ENCODE measurements at places on chromosomes 2 and 18.

- no peak for ATAC-seq
Measured at GRCh38 chr2:119438128-119438656, 6.5 kb downstream of the TMEM37 start.

- ATAC-seq: no peak
Measured at GRCh38 chr2:31877008-31877407, 133.8 kb downstream of the MEMO1 start.

DNA sequence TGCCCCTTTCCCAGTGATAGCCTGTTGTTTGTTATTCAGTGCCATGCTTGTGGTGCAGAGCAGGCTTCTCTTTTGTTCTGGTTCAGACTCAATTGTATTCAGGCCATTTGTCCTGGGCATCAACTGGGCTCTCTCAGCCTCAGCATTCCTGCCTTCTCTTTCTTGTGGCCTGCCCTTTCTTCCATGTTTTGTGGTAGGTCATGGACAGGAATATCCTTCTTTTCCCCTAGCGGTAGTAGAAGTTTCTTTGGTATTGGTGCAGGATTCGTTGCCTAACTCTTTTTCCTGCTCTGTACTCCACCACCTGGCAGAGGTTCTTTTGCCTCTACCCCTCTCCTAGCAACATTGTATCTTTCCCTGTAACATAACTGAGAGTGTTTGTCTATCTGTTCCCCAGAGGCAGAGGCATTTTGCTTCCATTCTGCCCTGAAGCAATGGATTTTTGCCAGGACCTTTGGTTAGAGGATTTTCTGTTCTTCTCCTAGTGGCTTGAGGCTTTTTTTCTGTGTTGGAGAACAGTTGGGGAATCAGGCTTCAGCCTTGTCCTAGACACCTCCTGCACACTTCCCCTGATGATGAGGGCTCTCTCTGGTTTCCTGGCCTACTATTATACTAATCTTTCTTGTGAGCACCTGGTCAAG lies 68.5 kb downstream of the NCOA1 start:
- ATAC-seq: peak; percentile 44

DNA sequence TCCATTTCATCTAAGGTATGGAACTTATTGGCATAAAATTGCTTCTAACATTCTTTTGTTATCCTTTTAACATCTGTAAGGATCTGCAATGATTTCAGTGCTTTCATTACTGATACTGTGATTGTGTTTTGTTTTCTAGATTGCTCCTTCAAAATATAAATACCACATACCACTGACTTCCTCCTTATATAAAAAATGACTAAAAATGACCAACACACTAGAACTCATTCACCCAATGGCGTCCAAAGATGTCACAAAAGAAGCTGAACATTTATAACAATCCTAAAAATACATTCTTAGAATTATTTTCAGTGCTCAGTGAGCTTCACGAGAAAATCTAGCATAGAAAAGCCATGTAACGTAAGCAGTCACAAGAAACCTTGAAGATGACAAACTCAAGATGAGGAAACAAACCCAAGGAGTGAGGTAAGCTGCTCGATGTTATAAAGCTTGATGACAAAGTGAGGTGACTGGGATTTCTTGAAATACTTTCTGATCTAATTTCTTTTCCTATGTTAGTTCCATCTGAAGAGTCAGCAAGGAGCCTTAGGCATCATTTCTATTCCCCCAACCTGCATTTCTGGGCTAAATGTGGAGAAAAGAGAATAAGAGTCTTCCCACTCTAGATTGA lies 42.6 kb downstream of the PNO1 start:
- ATAC-seq: no peak

DNA sequence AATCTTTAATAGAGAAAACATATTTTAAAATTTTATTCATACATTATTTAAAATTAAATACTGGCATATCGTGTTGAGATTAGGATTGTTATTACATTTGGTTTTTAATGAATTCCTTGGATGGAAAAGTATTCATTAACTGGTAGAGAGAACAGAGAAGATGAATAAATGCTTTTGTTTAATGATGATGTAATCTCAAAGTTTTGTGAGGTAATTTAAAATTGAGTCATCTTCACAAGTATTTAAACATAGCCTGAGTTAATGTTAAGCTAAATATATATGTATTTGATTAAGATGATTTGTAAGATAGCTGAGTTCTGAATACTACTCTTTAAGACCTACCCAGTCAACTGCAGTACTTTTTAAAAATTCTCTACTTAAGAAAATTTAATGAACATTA lies 713.4 kb upstream of the VRK2 start:
- ATAC-seq: no peak

GRCh38 chr2:127508631-127509034 lies 17.7 kb downstream of the IWS1 start:
- ATAC-seq: peak; percentile 98

DNA sequence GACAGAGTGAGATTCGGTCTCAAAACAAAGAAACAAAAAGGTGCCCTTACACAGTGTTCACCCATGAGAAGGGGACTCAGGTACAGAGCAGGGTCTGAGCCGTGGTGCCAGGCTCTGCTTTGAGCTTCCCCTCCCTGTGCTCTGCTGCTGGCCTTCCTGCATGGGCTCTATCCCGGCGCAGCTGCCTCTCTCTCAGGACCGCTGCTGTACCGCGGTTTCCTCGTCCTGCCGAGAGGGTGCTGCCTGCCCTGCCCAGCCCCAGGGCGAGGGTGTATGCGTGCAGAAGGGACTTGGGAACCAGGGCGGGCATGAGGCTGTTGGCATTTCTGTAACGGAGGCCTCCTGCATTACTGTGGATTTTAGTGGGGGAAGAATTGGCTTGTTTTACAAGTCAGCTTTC lies 30.1 kb downstream of the SH3RF3 start:
- ATAC-seq: no peak

DNA sequence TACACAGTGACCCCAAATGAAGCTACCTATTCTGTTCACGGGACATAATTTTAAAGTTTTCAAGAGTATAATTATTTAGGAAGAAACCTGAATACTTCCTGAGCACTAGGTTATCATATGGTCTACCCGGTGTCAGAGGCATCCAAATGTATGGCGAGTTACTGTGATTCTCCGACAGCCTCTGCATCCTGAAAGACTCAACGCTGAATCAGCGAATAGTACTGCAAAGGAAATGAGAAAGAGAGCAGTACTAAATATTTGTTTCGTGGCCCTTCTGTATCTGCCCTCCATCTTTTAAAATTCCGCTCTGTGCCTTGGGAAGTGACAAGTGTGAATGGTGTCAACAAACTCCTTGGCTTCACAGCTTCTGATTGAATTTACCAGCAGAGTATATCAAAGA lies 358.0 kb upstream of the ZEB2 start:
- no peak for ATAC-seq

GRCh38 chr2:205500065-205500464 lies 182.2 kb upstream of the NRP2 start:
- ATAC-seq: no peak

DNA sequence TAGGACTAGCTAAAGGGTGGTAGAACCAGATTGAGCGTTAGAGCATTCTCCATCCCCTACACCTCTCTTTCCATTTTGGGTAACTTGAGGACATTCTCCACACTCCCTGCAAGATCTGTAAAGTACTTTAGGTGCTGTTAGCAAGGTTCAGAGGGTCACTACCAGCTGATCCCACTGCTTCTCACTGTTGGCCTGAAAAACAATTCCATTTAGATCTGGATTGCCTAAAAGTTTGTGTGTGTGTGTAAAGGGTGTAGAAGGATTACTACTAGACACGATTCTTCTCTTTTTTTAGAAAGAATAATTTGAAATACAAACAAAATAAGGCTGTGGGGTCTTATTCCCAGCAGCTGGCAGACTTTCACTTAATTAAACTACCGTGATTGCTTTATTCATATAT lies 95.1 kb upstream of the TMEM178A start:
- ATAC-seq: no peak

DNA sequence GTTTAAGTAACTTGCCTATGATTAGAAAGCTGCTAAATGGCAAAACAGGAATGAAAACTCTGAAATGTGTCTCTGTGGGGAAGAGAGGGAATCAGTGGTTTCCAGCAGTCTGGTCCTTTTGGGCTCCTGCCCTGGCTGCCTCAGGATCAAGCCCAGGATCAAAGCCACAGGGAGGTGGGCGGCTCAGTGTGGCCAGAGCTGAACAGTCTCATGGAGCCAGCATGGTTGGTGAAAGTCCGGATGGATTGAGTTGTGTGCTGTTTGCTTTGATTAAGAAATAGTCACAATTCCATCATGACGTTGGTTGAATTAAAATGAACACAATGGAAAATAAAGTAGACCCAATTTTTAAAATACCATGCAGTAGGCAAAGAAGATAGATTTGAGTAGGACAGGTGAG lies 344.2 kb downstream of the LPIN1 start:
- no peak for ATAC-seq

GRCh38 chr2:29580223-29580622 lies 341.2 kb downstream of the ALK start:
- no peak for ATAC-seq

GRCh38 chr2:85329181-85329651 lies 1.4 kb upstream of the TGOLN2 start:
- no peak for ATAC-seq

DNA sequence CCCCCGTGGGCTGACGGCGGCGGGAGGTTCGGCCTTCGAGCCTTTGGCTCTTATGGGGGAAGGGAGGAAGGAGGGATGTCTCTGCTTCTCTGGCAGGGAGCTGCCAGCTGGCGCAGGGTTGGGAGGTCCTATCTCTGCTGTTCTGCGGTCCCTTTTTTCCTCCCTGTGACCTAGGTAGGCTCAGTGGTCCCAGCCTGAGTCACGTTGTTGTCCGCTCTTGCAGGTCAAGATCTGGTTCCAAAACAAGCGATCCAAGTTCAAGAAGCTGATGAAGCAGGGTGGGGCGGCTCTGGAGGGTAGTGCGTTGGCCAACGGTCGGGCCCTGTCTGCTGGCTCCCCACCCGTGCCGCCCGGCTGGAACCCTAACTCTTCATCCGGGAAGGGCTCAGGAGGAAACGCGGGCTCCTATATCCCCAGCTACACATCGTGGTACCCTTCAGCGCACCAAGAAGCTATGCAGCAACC lies 2.5 kb downstream of the DLX1 start:
- no peak for ATAC-seq

- ATAC-seq: no peak
Measured at GRCh38 chr2:157468931-157469708, 25.2 kb upstream of the CYTIP start.

DNA sequence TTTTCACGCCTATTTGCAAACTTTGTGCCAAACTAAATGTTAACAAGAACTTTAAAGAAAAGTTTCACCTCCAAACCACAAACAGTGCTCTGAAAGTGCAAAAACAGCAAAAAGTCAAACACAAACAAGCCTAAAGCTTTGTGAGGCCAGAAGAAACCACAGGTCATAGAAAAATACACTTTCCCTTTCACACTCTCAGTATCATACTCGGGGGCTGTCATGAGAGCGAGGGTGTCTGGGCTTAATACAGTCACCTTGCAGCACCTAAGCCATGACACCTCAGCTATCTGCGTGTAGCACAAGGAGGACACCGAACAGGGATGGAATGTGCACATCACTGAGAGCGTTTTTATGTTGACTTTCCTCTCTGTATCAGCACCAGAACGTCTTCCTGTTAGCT lies 26.6 kb upstream of the SEH1L start:
- no peak for ATAC-seq

GRCh38 chr2:100483895-100484294 lies 13.6 kb downstream of the NMS start:
- ATAC-seq: no peak

DNA sequence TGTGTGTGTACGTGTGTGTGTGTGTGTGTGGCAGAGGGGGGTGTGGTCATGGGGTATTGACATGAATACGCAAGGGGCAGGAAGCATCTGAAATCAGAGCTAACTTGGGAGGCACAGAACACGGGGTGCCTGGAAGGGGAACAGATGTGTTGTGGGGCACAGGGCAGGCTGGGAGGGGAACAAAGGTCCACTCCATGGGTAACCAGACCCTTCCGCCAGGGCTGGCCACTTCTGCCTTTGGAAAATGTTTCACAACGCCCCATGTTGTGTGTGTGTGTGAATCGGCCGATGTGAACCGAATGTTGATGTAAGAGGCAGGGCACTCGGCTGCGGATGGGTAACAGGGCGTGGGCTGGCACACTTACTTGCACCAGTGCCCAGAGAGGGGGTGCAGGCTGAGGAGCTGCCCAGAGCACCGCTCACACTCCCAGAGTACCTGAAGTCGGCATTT lies at the start of gene SLC11A1:
SLC11A1 (plus strand) TSS at position 358 of the 451 bp plus-strand sequence. CDS start 96 bp downstream, outside the sequence.
- no peak for ATAC-seq

- no peak for ATAC-seq
Measured at GRCh38 chr2:128041561-128041960, 13.7 kb upstream of the SAP130 start.

- no peak for ATAC-seq
Measured at GRCh38 chr2:55009277-55010060, 40.8 kb downstream of the RTN4 start.

DNA sequence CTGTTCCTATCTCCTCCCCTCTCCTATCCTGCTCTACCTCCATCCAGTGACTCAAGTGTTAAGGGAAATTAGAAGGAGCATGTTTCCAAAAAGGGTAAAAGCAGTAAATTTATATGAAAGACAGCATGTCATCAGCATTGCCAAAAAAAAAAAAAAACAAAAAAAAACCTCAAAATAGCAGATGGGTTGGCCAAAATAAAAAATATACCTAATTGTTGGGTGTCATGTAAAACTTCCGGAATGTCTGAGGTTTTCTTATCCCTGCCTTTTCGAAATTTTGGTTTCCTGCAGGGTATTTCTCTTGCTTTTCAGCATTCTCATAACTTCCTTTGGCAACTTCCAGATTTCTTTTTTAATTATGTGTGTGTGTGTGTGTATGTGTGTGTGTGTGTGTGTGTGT lies 241.6 kb upstream of the FN1 start:
- ATAC-seq: no peak

- no peak for ATAC-seq
Measured at GRCh38 chr2:127108090-127108523, 1.2 kb upstream of the BIN1 start.

DNA sequence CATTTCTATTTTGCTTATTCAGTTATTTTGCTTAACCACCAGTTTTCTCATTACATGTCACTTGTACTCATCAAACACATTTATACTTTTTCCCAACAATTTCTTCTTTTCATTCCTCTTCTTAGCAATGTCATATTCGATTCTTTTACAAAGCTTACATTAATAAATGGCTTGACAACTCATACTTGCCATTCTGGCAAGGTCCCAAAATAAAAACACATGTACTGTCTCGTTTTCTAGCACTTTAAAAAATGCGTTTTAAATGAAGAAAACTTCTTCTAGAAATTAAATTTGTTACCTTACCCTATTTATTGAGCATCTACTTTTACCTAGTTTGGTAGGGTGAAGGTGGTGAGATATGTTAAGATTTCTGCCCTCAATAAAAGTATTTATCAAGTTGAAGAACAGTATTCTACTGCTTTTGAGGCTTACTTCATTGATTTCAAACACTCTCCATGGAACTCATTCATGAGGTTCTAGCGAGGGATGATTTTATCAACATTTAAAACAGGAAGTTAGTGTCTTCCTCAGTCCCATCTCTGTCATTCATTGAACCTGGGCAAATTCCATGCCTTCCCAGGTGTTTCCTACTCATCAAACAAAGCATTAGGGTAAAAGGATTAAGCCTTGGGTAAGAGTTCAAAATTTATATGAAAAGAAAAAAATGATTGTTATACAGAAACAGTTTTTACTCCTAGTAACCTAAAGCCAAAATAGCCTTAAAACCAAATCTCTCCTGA lies 52.6 kb downstream of the CALCRL start:
- no peak for ATAC-seq

GRCh38 chr18:159933-160332 lies 1.6 kb downstream of the USP14 start:
- no peak for ATAC-seq

- no peak for ATAC-seq
Measured at GRCh38 chr2:21841341-21841740, 717.6 kb downstream of the TDRD15 start.
